Smooth muscle cell of bladder (primary cell): ENCODE measurements at places on chromosomes 2 and 18. TPM values are rescaled to one million over a fixed set of nuclear protein-coding genes. Genes with fewer than 3 reads are reported as not detected.

PTPN2 gene
- total RNA-seq: 32.1 and 33.1 TPM in 2 replicates

TUBA3E gene
- total RNA-seq: not detected in 2 replicates

FBXO36 gene
- total RNA-seq: 2.3 and 3.8 TPM in 2 replicates

NFATC1 gene
- 3.4 and 4.3 TPM in 2 replicates for total RNA-seq

ABCG8 gene
- not detected in 2 replicates for total RNA-seq

CMPK2 gene
- 0.37 and 0.43 TPM in 2 replicates for total RNA-seq

CHRND gene
- not detected in 2 replicates for total RNA-seq

SLC4A3 gene
- 2.0 and 2.1 TPM in 2 replicates for total RNA-seq

INPP1 gene
- total RNA-seq: 6.8 and 8.1 TPM in 2 replicates

RFTN2 gene
- total RNA-seq: 6.9 and 10.5 TPM in 2 replicates

ZDBF2 gene
- 15.3 and 16.8 TPM in 2 replicates for total RNA-seq

CERKL gene
- under 0.01 TPM in 1 of 2 replicates, not detected in the other for total RNA-seq

REG3A gene
- total RNA-seq: not detected in 2 replicates

CRYGC gene
- total RNA-seq: not detected in 2 replicates

CPSF3 gene
- total RNA-seq: 45.2 and 49.5 TPM in 2 replicates
